ENCODE measurements at places on chromosomes 2 and 18.

- H3K4me1 ChIP-seq: no peaks in the 10 kb centered on the region
- H3K4me3 ChIP-seq: no peak overlapping the region
- H3K27ac ChIP-seq: no peak overlapping the region
- H3K36me3 ChIP-seq: no peaks in the 10 kb centered on the region
- DNase-seq: no peak
These were observed 65.7 kb downstream of the MCFD2 start for GRCh38 chr2:46849721-46850556.

DNA sequence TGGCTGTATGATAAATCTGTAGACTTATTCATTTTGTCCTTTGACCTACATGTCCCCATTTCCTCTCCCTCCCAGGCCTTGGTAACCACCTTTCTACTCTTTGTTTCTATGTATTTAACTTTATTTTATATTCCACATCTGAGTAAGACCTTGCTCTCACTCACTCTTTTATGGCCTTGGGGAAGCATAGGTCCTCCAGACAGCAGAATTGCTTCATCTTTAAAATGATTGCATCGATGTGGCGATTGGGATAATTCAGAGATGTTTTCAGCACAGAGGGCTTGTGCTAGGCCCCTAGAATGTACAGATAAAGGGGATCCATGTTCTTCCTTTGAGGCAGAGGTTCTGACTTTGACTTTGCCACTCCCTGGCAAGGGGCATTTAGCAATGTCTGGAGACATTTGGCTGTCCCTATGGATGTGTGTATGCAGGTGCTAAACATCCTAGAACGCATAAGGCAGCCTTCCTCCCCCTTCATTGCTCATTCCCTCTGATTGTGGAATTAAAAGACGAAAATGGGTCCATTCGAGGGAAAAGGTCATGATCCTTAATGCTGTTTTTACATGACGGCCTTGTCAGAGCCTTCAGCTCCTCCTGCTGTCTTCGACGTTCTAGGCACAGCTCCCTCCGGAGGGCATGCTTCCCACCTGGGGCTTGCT lies 1.2 kb upstream of the GPR39 start:
- DNase-seq: peak; percentile 32
- H3K4me3 ChIP-seq: peak overlapping the region; percentile 72
- no peaks in the 10 kb centered on the region for H3K36me3 ChIP-seq

GRCh38 chr2:20595439-20596192 lies 55.3 kb downstream of the HS1BP3 start:
- H3K36me3 ChIP-seq: no peaks in the 10 kb centered on the region
- peak; percentile 23 for DNase-seq
- no peaks in the 10 kb centered on the region for H3K27me3 ChIP-seq
- peaks cover 18% of the 10 kb centered on the region for H3K4me1 ChIP-seq
- H3K27ac ChIP-seq: peak overlapping the region; percentile 79

DNA sequence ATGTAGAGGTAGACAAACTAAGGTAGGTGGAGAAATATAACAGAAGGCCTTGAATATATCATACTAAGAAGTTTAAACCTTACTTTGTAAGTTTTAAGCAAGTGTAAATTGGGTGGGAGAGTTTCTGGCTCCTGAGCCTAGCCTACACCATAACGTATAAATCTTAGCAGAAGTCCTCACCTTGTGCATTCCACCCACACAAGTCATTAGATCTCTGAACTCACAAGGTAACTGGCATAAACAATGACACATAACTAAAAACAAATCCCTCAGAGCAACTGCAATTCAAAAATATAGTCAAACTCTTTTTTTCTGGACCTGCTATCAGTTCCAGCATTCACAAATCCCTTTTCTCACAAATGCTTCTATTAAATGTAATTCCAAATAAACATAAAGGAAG lies 9.4 kb downstream of the REV1 start:
- DNase-seq: no peak
- H3K27ac ChIP-seq: peak overlapping the region; percentile 57
- peaks cover 2% of the 10 kb centered on the region for H3K36me3 ChIP-seq

GRCh38 chr18:66749481-66750035 lies 145.7 kb upstream of the CDH19 start:
- no peaks in the 10 kb centered on the region for H3K27me3 ChIP-seq
- no peak overlapping the region for H3K4me3 ChIP-seq
- H3K4me1 ChIP-seq: no peaks in the 10 kb centered on the region
- DNase-seq: no peak
- no peaks in the 10 kb centered on the region for H3K36me3 ChIP-seq

DNA sequence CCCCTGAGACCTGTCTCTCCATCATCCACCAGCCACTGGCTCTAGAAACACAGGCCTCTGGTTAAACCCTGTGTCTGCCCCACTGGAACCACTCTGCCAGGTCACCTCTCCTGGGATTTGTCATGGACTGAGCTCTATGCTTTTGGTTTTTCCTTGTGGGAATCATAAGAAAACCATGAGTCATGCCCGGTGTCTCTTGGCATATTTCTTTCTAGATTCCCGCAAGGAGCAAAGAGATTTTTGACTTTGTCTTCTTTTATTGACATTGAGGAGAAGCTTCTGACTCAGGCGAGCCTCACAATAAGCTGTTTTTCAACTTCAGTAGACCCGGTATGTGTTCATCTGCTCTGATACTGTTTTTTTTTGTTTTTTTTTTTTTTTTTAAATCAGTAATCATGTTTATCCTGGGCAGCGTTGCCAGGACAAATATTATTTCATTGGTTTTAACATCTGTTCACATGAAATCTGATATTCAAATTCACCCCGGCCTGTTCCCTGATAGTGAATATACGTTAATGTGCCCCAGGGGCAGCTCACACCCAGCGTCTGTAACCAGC lies 207.1 kb downstream of the ACKR3 start:
- H3K36me3 ChIP-seq: no peaks in the 10 kb centered on the region
- no peak overlapping the region for H3K4me3 ChIP-seq
- H3K27me3 ChIP-seq: no peaks in the 10 kb centered on the region
- H3K27ac ChIP-seq: no peak overlapping the region
- no peaks in the 10 kb centered on the region for H3K4me1 ChIP-seq

GRCh38 chr2:139684286-139684860 lies 904.2 kb upstream of the NXPH2 start:
- no peak overlapping the region for H3K4me3 ChIP-seq
- H3K4me1 ChIP-seq: peaks cover 33% of the 10 kb centered on the region
- no peak for DNase-seq
- H3K36me3 ChIP-seq: peaks cover 9% of the 10 kb centered on the region
- no peaks in the 10 kb centered on the region for H3K27me3 ChIP-seq

GRCh38 chr18:37617623-37618022 lies 52.0 kb upstream of the CELF4 start:
- H3K36me3 ChIP-seq: no peaks in the 10 kb centered on the region
- H3K4me3 ChIP-seq: no peak overlapping the region
- H3K27me3 ChIP-seq: peaks cover 17% of the 10 kb centered on the region
- no peak for DNase-seq
- peaks cover 19% of the 10 kb centered on the region for H3K4me1 ChIP-seq
- no peak overlapping the region for H3K27ac ChIP-seq

DNA sequence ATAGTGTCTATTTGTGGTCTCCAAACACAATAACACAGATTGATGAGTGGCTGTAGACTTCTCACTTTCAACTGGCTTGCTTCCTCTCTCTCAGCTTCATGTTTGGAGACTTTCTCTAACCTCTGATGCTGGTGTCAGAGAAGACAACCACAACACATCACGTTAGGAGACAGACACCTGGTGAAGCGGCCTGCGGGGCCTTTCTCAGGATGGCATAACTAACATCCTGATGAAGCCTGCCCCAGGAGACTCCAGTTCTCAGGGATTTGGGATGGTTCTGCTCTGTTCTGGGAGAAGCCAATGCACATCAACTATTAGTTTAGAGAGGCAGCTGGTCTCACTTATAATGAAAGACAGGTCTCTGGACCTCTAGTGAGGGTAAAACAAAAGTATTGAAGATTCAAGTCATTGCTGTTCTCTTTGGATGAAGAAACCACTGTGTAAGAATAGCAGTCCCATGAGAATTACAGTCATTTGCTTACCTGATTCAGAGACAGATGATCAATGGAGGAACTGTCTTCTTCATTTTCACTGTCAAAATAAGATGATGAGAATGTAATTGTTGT lies 2.0 kb downstream of the IL1A start:
- H3K4me1 ChIP-seq: peaks cover 35% of the 10 kb centered on the region
- no peak overlapping the region for H3K27ac ChIP-seq
- DNase-seq: no peak
- no peaks in the 10 kb centered on the region for H3K27me3 ChIP-seq
- H3K4me3 ChIP-seq: no peak overlapping the region

DNA sequence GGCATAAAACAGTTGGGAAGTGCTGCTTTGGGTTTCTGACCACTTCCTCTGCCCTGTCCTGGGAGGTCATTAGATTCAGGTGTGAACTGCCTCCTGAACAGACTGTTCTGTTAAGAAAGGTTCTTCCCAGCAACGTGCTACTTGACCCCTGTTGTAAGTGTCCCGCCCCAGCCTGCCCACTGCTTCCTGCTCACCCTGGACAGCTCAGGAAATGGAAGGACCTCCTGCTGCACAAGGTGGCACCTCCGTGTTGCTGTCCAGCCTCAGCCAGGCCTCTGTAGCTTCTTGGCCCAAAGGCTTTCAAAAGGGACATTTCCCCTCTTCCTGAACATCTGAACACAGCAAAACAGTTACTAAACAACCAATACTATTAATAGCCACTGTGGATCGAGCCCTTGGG lies 5.3 kb downstream of the TOGARAM2 start:
- H3K27me3 ChIP-seq: no peaks in the 10 kb centered on the region
- H3K36me3 ChIP-seq: no peaks in the 10 kb centered on the region
- no peak overlapping the region for H3K27ac ChIP-seq

GRCh38 chr2:218016810-218017209 lies 14.0 kb upstream of the TNS1 start:
- DNase-seq: no peak
- H3K4me1 ChIP-seq: peaks cover 30% of the 10 kb centered on the region
- H3K27ac ChIP-seq: no peak overlapping the region
- no peaks in the 10 kb centered on the region for H3K36me3 ChIP-seq
- H3K27me3 ChIP-seq: peaks cover 11% of the 10 kb centered on the region

DNA sequence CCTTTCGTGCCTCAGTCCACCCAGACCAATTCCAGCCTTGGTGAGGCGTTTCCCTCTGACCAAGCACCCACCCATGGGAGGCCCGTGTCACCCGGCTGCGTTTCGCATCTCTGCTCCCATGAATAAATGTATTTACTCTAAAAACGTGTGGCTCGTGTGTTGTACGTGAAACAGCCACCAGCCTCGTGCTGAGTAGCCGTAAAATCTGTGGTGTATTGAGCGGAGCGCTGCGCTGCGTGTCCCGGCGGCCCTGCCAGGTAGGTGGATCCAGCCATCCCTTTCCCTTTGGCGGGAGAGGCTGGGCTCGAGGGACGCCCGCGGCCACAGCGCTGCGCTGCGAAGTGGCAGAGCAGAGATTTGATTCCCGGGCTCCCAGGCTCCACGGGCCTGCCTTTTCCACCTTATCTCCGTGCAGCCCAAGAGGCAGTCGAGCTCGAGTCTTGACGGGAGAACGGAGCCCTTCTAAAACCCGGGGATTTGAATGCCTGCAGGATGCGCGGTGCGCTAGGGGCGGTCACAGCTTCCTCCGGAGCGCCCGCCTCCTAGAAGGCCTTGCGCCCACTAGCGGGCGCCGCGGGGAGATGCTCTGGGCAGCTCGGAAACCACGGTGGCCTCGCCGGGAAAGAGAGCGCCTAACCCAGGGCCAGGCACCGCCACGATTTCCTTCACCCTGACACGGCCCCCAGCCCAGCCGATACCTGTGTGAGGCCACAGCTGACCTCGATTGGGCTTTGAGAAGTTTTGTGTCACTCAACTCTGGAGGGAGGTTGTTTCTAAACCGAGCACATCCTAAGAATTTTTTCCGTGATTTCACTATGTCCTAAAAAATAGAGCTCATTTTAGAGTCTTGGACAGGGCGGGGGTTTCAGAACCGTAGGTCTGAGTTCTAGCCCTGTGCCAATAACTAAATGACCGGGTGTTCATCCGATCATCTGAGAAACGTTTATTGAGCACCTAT lies 3.9 kb upstream of the PSMD1 start:
- H3K4me3 ChIP-seq: peak overlapping the region; percentile 76
- no peak overlapping the region for H3K27ac ChIP-seq
- peak; percentile 90 for DNase-seq
- peaks cover 11% of the 10 kb centered on the region for H3K4me1 ChIP-seq
- H3K27me3 ChIP-seq: peaks cover 46% of the 10 kb centered on the region

DNA sequence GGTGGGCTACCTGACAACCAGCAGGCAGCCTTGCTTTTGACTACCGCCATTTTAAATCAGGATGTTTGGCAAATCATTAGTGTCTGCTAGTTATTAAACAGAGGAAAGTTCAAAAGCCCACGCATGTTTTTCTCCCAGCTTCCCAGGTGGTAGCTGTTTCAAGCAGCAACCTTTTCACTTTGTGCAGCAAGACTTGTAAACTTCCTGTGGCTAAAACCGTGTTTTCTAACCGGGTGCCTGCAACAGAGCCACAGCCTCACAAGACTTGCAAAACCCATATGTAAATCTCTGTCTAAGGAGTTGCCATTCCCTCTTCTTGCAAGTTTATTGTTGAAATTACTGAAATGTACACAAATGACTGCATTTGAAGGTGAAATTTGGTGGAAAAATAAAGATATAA lies 633.1 kb downstream of the BCL11A start:
- H3K27ac ChIP-seq: no peak overlapping the region
- no peak for DNase-seq
- no peaks in the 10 kb centered on the region for H3K27me3 ChIP-seq
- H3K4me3 ChIP-seq: no peak overlapping the region

GRCh38 chr2:138030459-138030858 lies 66.2 kb downstream of the HNMT start:
- H3K27ac ChIP-seq: no peak overlapping the region
- H3K27me3 ChIP-seq: no peaks in the 10 kb centered on the region
- no peaks in the 10 kb centered on the region for H3K36me3 ChIP-seq
- H3K4me1 ChIP-seq: peaks cover 5% of the 10 kb centered on the region

DNA sequence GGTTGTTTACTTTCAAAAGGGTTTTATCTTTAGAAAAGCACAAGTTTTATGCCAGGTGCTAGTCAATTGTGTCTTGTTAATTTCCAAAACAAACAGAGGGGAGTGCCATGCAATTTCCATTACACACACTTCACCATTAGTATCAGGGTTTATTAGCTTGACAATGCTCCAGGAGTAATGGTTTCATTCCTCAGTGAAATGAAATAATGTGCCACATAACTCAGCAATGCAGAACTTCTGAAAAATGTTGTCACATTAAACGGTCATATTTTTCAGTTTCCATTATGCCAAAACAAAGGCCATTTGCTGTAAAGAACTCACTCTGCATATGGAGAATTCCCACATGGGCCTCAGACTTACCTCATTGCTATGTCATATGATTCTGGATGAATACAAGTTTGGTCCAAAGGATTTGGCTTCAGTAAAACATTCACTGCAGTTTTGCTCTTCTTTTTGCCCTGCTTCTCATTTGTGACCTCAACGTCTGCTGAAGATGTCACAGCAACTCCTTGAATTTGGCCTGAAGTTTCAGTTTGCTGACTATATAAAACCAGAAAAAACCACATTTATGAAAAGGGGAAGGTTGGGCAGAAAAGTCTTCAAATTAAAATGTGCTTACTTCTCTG lies 198.2 kb downstream of the SRBD1 start:
- no peak for DNase-seq
- H3K27ac ChIP-seq: peak overlapping the region; percentile 99
- H3K27me3 ChIP-seq: no peaks in the 10 kb centered on the region
- H3K4me1 ChIP-seq: peaks cover 39% of the 10 kb centered on the region
- H3K4me3 ChIP-seq: peak overlapping the region; percentile 41
